ENCODE measurements at places on chromosomes 5 and 9. TPM values are rescaled to one million over a fixed set of nuclear protein-coding genes. Genes with fewer than 3 reads are reported as not detected.

The PCDHGB2 gene
- total RNA-seq = 1.5 TPM

The SHB gene
- 4.6 TPM for total RNA-seq

GRCh38 chr9:23492126-23493002 lies 333.7 kb downstream of the ELAVL2 start:
- no peaks in the 10 kb centered on the region for H3K36me3 ChIP-seq
- H3K4me3 ChIP-seq = no peak overlapping the region
- no peaks in the 10 kb centered on the region for H3K27me3 ChIP-seq
- peak; percentile 21 for DNase-seq

DNA sequence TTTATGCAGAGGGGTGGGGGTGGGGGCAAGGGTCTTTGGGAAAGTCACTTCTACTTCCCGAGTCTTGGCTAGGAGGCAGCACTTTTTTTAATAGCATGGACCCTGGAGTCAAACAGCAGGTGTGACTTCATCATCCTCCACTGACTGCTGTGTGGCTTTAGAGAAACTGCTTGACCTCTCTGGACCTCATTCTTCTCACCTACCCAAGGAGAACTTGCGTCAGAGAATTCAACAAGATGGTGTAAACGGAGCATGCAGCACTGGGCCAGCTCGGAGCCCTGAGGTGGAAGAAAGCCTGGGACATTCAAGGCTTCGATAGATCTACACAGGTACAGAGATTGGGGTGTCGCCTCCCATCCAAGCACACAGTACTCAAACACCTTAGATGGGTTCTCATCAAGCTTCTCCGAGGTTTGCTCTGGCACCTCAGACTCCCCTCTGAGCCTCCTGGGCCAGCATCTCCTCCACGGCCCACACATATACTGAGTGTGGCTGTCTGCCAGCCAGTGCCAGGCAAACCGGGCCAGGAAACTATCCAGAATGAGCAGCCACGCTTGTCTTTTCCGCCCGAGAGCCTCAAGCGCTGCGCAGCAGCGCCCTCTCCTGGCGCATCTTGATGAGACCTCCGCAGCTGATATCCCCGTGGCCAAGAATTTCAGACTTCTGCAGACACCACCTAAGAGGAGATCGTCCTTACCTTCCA lies 4.6 kb upstream of the SLC25A48 start:
- no peak overlapping the region for H3K27ac ChIP-seq
- no peaks in the 10 kb centered on the region for H3K36me3 ChIP-seq
- peak; percentile 72 for DNase-seq

DNA sequence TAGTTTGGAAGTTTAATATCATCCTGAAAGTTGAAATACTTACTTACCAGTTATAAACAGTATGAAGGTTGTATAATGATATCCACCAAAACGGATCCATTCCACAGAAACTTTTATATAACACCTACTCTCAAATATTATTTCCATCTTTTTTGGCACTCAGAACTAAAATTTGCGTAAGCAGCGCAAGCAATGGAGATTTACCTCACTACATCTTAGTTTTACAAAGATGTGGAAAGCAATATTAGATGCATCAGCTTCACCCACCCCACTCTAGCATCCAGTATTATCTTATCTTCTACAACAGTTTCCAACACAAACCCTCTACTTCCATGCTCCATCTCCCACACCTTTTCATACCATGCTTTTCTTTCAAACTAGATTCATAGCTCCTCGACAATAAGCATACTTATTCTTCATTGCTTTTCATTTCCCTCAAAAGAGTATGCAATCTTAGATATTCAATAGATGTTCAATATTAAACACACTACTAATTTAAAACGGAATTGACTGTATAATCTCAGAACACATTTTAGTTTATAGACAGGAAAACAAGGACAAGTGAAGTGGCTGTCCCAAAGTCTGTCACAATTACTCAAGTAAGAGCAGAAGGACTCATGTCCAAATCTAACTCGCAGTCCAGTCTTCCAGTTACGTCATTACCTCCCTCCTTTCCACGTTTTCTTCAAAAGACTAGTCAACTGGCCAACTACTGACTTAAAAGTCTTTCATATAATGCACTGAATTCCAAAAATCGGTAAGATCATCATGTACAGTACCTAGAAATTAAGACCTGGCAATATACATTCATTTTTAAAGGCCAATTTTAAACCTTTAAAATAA lies 2.2 kb downstream of the PPP2CA start:
- no peak overlapping the region for H3K27ac ChIP-seq
- H3K4me1 ChIP-seq = peaks cover 62% of the 10 kb centered on the region
- H3K4me3 ChIP-seq = peak overlapping the region; percentile 93
- H3K27me3 ChIP-seq = no peaks in the 10 kb centered on the region
- no peak for DNase-seq

GRCh38 chr9:12813960-12814876 lies 39.4 kb downstream of the LURAP1L start:
- no peak overlapping the region for H3K4me3 ChIP-seq
- no peak for DNase-seq
- no peak overlapping the region for H3K27ac ChIP-seq
- no peaks in the 10 kb centered on the region for H3K36me3 ChIP-seq
- peaks cover 20% of the 10 kb centered on the region for H3K4me1 ChIP-seq

- peaks cover 23% of the 10 kb centered on the region for H3K4me1 ChIP-seq
- no peak overlapping the region for H3K27ac ChIP-seq
- peaks cover 24% of the 10 kb centered on the region for H3K36me3 ChIP-seq
- H3K4me3 ChIP-seq = no peak overlapping the region
- no peaks in the 10 kb centered on the region for H3K27me3 ChIP-seq
These were observed 67.1 kb upstream of the GOLPH3 start for GRCh38 chr5:32241034-32241783.

All from neural crest cell (in vitro differentiated cells).